ENCODE measurements at places on chromosomes 2 and 18.
A peak's percentile ranks its signal among the peaks of the same experiment; 100 is the strongest.

DNA sequence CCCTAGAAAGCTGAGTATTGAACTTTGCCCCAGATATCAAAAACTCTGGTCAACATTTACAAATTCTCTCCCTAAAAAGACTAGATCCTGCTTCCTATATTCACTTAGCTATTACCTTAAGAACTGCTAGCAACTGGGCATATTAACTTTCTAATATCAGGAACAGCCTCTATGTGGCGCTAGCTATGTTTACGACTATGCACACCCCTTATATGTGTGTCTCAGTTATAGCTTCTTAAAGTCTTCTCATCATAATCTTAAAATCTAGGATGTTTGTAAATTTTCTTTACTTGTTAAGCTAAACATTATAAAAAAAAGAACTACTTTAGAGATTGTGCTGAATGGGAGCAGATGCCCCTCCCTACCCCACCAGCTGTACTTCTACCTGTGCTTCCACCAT is 1.7 kb upstream of the STAMBP start:
- H3K36me3 ChIP-seq = peaks cover under 1% of the 10 kb centered on the region
- DNase-seq = no peak
- H3K27ac ChIP-seq = no peak overlapping the region
- H3K27me3 ChIP-seq = no peaks in the 10 kb centered on the region
- peaks cover 23% of the 10 kb centered on the region for H3K4me1 ChIP-seq

DNA sequence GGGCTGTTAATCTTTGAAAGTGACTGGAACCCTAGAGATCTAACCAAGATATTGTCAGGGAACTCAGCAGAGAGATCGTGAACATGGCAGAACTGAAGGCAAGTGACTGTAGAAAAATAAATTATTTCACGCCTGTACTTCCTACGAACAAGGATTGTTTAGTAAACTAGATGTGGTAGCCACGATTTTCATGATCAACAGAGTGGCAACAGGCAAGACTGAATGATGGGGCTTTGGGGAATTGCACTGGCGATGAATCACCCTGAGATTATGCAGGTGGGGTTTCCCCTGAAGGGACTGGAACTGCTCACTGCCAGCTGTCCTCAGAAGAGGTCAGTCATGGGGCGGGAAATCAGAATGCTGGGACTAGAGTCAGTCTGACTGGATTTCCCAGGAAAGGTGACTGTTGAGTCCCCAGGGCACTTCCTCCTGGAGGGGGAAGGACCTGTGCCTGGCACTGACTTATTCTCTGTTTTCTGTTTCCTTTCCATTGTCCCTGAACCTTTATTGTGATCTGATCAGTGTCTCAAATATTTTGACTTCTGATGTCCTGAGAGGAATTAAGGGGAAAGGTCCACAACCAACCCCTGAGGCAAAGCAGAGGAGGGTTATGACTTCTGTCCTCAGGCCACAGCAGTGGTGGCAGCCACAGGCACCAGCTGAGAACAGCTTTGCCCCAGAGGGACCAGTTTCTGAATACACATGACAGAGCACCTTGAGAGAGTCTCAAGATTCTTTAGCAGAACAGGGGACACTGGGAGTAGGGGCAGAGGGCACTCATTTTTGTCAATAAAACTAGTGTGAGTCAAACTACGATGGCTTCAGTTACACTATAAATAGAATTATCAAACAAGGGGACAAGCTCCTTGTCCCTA is 70.0 kb downstream of the NAB1 start:
- DNase-seq = no peak
- no peak overlapping the region for H3K27ac ChIP-seq
- peaks cover 32% of the 10 kb centered on the region for H3K4me1 ChIP-seq
- H3K4me3 ChIP-seq = no peak overlapping the region

- H3K27ac ChIP-seq = no peak overlapping the region
- no peaks in the 10 kb centered on the region for H3K27me3 ChIP-seq
- no peaks in the 10 kb centered on the region for H3K36me3 ChIP-seq
Measured at GRCh38 chr18:45169610-45170009, 445.7 kb upstream of the SLC14A2 start.

DNA sequence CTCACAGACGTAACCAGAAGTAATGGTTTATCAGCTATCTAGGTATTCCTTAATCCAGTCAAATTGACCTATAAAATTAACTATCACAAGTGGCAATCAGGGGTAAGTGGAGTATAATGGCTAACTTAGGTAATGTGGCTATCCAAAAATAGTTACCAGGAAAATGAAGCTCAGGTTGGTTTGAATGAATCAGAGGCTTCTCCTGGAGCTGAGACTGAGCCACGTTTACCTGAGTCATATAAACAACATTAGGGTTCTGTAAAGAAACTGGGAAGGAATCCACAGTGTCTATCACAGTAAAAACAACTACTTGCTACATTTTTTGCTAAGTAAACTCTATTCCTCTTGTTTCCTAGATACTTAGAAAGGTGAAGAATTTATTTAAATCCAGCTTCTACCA is 236.0 kb upstream of the SPHKAP start:
- no peak for DNase-seq
- no peak overlapping the region for H3K27ac ChIP-seq
- no peaks in the 10 kb centered on the region for H3K27me3 ChIP-seq
- no peaks in the 10 kb centered on the region for H3K36me3 ChIP-seq
- no peak overlapping the region for H3K4me3 ChIP-seq

GRCh38 chr2:54560146-54560881 is 104.2 kb downstream of the SPTBN1 start:
- peaks cover 50% of the 10 kb centered on the region for H3K4me1 ChIP-seq
- DNase-seq = no peak
- peak overlapping the region; percentile 66 for H3K4me3 ChIP-seq
- H3K36me3 ChIP-seq = no peaks in the 10 kb centered on the region

GRCh38 chr2:42905341-42906110 is 113.1 kb upstream of the HAAO start:
- peak overlapping the region; percentile 85 for H3K27ac ChIP-seq
- H3K27me3 ChIP-seq = no peaks in the 10 kb centered on the region
- no peak for DNase-seq
- no peaks in the 10 kb centered on the region for H3K36me3 ChIP-seq
- H3K4me3 ChIP-seq = no peak overlapping the region

- no peak for DNase-seq
- H3K36me3 ChIP-seq = no peaks in the 10 kb centered on the region
- no peaks in the 10 kb centered on the region for H3K4me1 ChIP-seq
- no peak overlapping the region for H3K4me3 ChIP-seq
Measured at GRCh38 chr2:168948621-168949212, 47.6 kb downstream of the G6PC2 start.

GRCh38 chr2:235325151-235325550 is 168.7 kb upstream of the AGAP1 start:
- no peaks in the 10 kb centered on the region for H3K4me1 ChIP-seq
- no peaks in the 10 kb centered on the region for H3K27me3 ChIP-seq
- no peak overlapping the region for H3K4me3 ChIP-seq
- H3K27ac ChIP-seq = no peak overlapping the region

DNA sequence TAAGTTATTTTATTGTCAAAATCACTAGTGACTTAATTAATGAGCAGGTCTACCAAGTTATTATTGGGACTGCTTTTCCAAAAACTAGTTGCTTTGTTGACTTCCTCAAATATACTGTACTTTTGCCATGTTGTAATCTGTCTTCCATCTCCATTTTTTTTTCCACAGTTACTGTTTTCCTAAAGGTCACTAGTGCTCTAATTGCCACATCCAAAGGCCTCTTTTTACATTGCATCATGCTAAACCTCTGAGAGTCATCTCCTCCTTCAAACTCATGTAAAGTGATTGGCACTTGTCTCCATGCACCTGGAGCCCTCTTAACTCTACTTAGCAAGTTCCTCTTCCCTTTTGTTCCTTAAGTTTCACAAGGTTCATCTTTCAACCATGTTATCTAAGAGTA is 11.8 kb downstream of the PMAIP1 start:
- peaks cover 19% of the 10 kb centered on the region for H3K27me3 ChIP-seq
- H3K4me1 ChIP-seq = peaks cover 20% of the 10 kb centered on the region
- no peak for DNase-seq
- H3K4me3 ChIP-seq = no peak overlapping the region

- no peaks in the 10 kb centered on the region for H3K4me1 ChIP-seq
- no peaks in the 10 kb centered on the region for H3K27me3 ChIP-seq
- no peak overlapping the region for H3K27ac ChIP-seq
- DNase-seq = no peak
- no peak overlapping the region for H3K4me3 ChIP-seq
- no peaks in the 10 kb centered on the region for H3K36me3 ChIP-seq
Measured at GRCh38 chr2:40773291-40773690, 321.4 kb upstream of the SLC8A1 start.

GRCh38 chr18:34978533-34978893 is 62.7 kb upstream of the MAPRE2 start:
- no peak for DNase-seq
- no peaks in the 10 kb centered on the region for H3K36me3 ChIP-seq
- H3K4me1 ChIP-seq = peaks cover 8% of the 10 kb centered on the region

DNA sequence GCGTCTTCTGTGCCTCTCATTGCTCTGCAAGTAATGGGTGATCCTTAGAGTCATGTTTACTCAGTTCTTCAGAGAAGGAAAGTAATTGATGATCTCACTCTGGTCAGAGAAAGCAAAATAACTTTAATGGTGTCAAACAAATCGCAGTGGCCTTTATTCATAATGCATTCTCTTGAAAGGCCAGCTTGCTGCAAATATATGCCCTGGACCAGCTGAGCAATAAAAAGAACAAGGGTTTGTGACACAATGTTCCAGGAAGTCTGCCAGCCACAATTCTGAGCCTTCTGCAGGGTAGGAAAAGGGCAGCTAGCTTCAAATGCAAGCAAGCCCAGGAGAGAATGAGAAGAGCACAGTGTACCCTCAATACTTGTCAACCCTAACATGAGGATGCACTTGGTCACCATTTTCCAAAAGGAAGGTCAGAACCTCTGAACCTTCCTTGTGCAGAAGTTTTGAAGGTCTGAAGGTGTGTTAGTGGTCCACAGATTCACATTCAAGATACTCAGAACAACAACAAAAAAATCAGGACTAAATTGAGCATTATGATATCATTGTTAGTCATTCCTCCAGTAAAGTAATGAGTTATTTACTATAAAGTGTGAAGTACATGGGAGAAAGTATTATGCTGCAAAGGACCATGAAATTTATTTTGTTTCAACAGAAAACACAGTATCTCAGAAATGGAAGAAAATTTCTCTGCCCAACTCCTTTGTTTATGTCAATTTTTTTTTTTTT is 355.6 kb downstream of the PAX3 start:
- H3K4me3 ChIP-seq = no peak overlapping the region
- H3K36me3 ChIP-seq = no peaks in the 10 kb centered on the region
- H3K4me1 ChIP-seq = no peaks in the 10 kb centered on the region
- H3K27ac ChIP-seq = peak overlapping the region; percentile 36

GRCh38 chr2:70659551-70659950 is 105.9 kb upstream of the TGFA start:
- H3K4me1 ChIP-seq = no peaks in the 10 kb centered on the region
- H3K27me3 ChIP-seq = no peaks in the 10 kb centered on the region
- no peaks in the 10 kb centered on the region for H3K36me3 ChIP-seq
- no peak for DNase-seq
- H3K4me3 ChIP-seq = no peak overlapping the region

GRCh38 chr18:49119401-49119800 is 168.6 kb upstream of the SMAD7 start:
- no peak overlapping the region for H3K27ac ChIP-seq
- H3K4me1 ChIP-seq = no peaks in the 10 kb centered on the region
- H3K27me3 ChIP-seq = no peaks in the 10 kb centered on the region
- H3K36me3 ChIP-seq = peaks cover 16% of the 10 kb centered on the region
- H3K4me3 ChIP-seq = no peak overlapping the region

DNA sequence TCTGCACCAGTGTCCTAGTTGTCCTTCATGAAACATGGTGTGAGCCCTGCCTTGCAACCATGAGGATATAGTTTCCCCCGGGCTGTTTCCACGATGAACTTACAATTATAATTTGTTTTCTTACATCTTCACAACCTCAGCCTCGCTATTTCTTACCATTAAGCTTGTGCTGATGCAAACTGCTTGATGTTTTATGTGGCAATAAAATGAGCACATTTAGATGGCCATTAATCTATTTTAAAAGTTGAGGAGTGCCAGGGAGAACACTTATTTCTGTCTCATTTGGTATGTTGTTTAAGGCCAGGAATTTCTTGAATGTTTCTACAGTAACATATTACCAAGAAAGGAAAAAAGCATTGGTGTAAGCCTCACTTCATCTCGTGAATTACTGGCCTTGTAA is 214.5 kb upstream of the SLC8A1 start:
- no peaks in the 10 kb centered on the region for H3K27me3 ChIP-seq
- H3K4me1 ChIP-seq = no peaks in the 10 kb centered on the region
- DNase-seq = no peak
- H3K4me3 ChIP-seq = no peak overlapping the region
- no peak overlapping the region for H3K27ac ChIP-seq

- H3K27ac ChIP-seq = no peak overlapping the region
- no peaks in the 10 kb centered on the region for H3K36me3 ChIP-seq
- no peak for DNase-seq
- no peaks in the 10 kb centered on the region for H3K27me3 ChIP-seq
- no peaks in the 10 kb centered on the region for H3K4me1 ChIP-seq
Measured at GRCh38 chr2:86661333-86661732, 37.7 kb upstream of the RNF103 start.

GRCh38 chr2:1518331-1518803 is 105.1 kb downstream of the TPO start:
- no peak for DNase-seq
- H3K4me1 ChIP-seq = peaks cover 10% of the 10 kb centered on the region
- no peaks in the 10 kb centered on the region for H3K36me3 ChIP-seq
- no peaks in the 10 kb centered on the region for H3K27me3 ChIP-seq
- no peak overlapping the region for H3K4me3 ChIP-seq

DNA sequence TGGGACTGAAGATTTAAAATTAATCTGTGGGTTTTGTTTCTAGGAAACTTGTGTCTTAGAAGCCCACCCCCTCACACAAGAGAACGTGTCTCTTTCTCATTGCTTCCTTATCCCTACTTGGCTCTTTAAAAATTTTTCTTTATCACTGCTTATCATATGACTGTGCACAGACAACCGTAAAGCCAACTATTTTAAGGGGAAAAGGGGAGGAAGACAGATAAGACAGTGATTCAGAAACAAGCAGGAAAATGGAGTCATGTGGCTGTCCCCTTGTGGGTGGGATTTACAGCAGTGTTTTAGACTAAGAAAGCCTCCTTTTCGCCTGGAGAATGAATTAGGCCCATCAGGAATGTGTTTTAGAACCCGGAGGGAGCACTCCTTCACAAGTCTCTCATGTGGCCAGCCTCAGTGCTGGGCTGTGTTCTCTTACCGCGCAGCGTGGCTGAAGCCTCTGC is 17.6 kb downstream of the PRKCE start:
- no peaks in the 10 kb centered on the region for H3K4me1 ChIP-seq
- no peak for DNase-seq
- H3K4me3 ChIP-seq = no peak overlapping the region
- H3K27me3 ChIP-seq = no peaks in the 10 kb centered on the region
- no peaks in the 10 kb centered on the region for H3K36me3 ChIP-seq
